ENCODE measurements at places on chromosomes 4 and X.

DNA sequence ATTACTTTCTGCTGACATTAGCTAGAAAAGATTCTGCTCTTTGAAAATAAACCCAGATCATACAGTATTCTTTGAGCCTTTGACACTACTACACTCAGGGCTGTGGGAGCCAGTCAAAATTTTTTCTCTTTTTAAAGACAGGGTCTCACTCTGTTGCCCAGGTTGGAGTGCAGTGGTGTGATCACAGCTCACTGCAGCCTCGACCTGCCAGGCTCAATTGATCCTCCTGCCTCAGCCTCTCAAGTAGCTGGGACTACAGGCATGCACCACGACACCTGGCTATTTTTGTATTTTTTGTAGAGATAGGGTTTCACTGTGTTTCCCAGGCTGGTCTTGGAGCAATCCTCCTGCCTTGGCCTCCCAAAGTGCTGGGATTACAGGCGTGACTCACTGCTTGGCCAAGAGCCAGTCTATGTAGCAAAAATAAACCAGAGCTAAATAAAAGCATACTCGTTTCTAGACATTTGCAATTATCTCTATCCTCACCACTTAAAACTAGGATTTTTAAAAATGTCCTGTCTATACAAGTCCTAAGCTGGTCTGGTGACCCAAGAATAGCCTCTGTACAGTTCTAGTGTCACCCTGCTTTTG lies 43.2 kb downstream of the AKAP4 start:
- no peak for DNase-seq

- DNase-seq = no peak
Measured at GRCh38 chr4:145351162-145351561, 130.5 kb upstream of the SMAD1 start.

GRCh38 chr4:113869743-113870375 lies 108.3 kb upstream of the CAMK2D start:
- no peak for DNase-seq

DNA sequence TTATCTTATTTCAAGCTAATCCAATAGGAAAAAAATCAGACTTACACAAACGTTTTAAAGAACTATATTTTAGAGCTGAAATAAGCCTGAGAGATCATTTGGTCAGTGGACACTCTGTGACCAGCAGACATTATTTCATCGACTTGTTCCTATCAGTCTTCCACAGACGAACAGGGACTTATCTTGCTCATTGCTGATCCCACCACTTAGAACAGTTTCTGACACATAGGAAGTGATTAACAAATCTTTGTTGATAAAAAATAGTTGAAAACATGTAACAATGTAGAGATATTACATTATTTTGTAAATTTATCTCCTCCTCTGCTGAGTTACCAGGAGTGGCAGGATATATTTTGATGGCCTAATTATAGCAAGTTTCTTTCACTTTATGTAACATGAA lies 65.8 kb downstream of the TAPT1 start:
- no peak for DNase-seq

- DNase-seq = no peak
Measured at GRCh38 chr4:142334931-142335330, 511.2 kb downstream of the INPP4B start.

DNA sequence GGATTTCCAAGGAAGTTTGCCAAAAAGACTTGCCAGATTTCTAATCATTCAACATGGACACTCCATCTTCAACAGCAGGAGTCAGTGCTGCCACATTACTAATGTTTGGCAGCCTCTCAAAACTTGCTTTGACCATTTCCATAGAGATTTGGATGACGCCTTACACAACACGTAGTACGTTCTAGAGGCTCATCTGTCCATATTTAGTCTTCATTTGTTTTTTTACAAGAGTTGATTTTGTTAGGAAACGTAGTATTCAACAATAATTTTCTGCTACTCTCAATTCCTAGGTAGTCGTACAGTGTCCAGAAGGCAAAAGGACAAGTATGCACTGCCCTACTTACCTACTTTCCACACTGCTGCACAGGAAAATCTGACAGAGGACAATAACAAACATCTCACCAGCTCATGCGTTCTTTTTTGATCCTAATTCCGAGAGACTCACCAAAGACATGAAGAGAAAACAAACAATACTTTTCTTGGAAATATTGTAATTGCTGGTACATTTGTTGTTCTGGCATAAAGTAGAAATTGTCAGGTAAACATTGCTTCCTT lies 117.3 kb downstream of the SNCA start:
- no peak for DNase-seq

- no peak for DNase-seq
Measured at GRCh38 chr4:54118850-54119589, 19.1 kb downstream of the GSX2 start.
